ENCODE measurements at places on chromosomes 2 and 18.

DNA sequence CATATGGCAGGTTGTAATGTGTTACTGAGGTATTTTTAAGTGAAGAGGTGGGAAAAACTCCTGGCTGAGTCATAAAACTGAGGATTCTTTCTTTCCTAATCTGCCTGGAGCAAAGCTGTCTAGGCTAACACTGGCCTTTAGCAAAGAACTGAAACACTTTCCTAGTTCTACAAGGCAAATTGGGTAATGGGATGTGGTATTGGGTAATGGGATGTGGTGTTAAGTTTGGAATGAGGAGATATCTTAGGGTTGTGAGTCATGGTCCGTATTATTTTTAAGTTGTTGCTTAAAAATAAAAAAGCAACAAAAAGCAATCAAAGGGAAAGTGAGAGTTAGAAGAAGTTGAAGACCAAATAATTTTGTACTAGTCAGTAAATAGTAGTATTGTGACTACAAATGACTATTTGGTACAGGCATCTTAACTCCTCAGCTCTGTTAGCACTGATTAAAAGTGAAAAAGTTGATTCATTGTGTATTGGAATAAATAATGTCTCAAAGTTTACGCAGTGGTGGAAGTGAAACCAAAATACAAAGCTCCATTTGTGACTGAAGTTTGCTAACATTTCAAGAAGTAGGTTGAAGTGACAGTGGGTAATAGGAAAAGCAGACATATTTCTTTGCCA lies 216.8 kb downstream of the CAMKMT start:
- DNase-seq = no peak

GRCh38 chr2:188306271-188306670 lies 14.6 kb downstream of the GULP1 start:
- DNase-seq = no peak

GRCh38 chr18:74683573-74683972 lies 85.9 kb downstream of the ZNF407 start:
- no peak for DNase-seq

- DNase-seq = no peak
These were observed 11.0 kb downstream of the CROCC2 start for GRCh38 chr2:240917009-240917683.

DNA sequence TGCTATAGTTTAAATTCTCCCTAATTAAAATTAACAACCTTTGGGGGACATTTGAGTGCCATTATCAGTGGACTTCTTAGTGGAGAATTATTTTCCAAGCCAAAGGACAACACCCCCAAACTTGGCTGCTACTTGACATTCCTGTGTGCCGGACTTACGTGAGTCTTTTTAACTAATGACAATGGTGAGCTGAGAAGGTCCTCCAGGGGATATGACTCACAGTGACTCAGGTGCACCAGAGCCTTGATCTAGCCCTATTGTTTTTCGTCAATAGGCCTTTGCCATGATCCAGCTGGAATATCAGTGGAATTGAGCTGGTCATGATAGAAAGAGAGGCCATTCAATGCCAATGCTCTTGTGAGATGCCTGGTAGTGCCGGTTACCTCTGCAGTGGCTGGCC lies 118.1 kb upstream of the CXCR4 start:
- no peak for DNase-seq

GRCh38 chr2:220670511-220670910 lies 901.6 kb downstream of the EPHA4 start:
- no peak for DNase-seq

GRCh38 chr2:112486895-112487294 lies 4.9 kb downstream of the TTL start:
- no peak for DNase-seq

DNA sequence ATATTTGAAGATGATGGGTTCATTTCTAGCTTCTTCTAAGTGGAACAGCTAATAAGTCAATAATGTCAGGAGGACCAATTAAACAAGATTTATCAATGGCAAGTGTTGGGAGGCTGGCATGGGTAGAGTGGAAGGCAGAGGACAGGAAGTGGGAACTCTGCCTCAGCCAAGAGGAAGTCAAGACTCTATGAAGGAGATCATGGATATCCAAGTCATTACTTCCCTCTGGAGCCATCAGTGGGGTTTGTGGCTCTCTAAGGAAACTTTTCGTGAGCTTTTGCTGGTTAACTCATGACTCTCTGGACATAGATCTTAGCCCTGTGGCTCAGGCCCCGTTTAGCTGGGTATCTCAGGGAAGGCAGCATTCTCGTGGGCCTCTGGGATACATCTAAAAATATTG lies 410.4 kb upstream of the ID2 start:
- DNase-seq = no peak

DNA sequence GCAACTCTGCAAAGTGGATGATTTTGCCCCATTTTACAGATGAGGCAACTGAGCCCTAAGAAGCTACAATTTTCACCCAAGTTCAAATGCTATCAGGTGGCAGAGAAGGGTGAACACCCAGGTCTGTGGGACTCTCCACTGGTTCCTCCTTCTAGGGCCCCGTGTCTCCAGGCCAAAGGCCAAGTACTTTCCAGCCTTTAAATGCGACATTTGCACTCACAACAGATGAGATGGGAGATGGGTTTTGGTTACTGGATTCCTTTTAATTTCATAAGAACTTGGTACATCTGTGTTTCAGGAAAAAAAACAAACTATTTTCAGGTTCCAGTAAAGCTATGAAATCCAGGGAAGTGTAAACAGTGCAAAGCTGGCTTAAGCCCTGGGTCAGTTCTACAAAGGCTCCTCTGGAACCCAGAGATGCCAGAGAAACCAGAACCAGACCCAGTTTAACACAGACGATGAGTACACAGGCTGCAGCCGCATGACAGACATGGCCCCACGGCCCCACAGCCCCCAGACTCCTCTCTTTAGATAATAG lies 361.7 kb downstream of the ANAPC1 start:
- DNase-seq = no peak

- DNase-seq = no peak
These were observed 843.3 kb downstream of the TSN start for GRCh38 chr2:122598784-122599183.

DNA sequence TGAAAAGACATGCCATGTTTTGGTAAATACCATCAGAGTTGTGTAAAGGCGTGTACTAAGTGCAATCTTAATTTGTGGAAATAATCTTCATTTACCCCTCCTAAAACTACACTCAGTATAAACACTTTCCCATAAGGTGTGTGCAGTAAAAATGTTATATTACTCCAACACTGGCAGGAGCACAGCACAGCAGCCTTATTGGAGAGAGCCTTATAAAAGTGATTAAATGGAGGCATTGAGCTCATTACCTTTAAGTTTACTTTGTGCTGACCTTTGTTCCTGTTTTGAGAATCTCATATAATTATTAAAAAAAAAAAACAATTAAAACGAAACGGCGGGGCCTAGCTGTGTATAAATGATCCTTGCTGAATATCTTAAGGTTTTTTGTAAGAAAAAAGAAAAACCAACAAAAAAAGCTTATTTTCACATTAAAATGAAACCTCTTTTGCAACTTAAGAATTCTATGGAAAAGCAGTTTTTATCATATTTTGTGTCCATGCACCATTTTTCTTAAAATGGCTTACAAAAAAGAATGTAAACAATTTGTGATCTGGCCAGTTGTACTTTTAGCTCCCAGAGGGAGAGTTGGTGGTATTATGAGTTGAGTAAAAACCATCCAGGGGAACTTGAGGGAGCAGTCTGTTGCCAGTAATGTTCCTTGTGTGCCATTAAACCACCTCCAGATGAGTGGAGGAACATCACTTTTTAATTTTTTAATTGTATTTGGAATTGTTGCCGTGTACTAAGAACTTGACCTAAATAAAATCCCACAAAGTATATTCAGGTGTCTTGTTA lies 103.4 kb downstream of the ABI2 start:
- no peak for DNase-seq

GRCh38 chr2:20578895-20579825 lies 71.7 kb downstream of the HS1BP3 start:
- DNase-seq = no peak

GRCh38 chr2:181904022-181904632 lies 12.6 kb downstream of the ITPRID2 start:
- no peak for DNase-seq

GRCh38 chr2:192570788-192571187 lies 376.1 kb upstream of the TMEFF2 start:
- DNase-seq = no peak

DNA sequence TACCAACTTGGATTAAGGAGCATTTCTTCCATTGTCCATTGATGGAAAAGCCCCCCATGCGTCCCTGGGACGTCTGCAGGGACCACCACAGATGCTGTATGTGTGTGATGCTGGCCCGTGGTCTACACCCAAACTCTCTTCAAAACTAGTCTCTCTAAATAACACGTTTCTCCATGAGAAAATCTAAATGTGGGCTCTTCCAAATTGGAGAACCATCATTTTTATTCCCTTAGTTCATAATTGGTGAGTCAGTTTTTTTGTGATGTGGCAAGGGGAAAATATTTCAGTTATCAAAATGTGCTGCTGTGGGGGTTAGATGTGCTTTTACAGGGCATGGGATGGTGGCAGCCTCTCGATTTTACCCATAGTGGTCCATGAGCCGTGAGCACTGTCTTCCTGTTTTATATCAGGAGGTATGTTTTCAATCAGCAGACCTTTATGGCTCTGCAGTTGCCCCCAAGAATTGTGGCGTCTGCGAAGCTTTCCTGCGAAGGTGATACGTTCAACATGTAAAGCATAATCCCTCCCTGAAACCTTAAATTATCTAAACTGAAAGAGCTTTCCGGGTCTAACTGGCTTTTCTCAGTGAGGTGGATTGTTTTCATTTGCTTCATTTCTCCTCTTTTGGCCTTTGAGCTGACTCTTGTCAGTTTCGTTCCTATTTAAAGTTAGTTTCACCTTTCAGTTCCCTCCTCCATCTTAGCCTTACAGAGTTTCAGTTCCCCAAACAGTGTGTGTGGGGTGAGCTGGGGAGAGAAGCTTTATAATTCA lies 78.4 kb downstream of the SETBP1 start:
- DNase-seq = peak; percentile 35

- DNase-seq = no peak
These were observed 331.4 kb upstream of the KLHL29 start for GRCh38 chr2:23053601-23054000.

DNA sequence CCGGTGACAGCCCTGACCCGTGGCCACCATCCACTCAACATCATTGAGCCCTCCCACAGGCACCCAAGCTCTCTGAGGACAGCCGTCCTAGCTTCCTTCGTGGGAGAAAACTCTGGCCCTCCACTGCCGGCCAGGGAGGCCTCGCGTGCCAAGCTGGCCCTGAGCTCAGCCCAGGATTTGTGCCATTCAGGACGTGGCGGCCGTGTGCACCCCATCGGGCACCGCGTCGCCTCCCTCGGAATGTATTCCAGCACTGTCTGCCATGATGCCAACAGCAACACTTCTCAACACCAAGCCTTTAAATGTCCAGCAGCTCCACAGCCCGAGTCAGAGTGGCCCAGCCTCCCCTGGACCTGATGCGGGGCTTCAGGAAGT lies 35.7 kb downstream of the ZNF516 start:
- DNase-seq = no peak

GRCh38 chr2:181752301-181752700 lies 72.0 kb upstream of the NEUROD1 start:
- DNase-seq = no peak

DNA sequence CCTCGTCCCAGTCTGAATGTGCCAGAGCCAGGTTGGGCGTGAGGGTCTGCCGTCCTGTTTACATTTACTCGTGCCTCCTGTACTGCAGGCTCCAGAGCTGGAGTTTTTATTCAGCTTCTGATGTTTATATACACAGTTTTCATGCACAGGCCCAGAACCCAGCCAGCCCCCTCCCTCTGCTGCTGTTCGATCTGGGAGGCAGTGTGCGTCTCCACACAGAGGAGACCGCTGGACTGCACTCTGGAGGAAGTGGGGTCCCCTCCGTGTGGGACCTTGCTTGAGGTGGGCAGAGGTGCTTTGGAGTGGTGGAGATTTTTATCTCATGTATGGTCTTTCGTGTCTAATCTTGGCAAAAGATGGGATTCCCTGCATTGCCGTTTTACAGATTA lies 90.6 kb downstream of the GLI2 start:
- no peak for DNase-seq

DNA sequence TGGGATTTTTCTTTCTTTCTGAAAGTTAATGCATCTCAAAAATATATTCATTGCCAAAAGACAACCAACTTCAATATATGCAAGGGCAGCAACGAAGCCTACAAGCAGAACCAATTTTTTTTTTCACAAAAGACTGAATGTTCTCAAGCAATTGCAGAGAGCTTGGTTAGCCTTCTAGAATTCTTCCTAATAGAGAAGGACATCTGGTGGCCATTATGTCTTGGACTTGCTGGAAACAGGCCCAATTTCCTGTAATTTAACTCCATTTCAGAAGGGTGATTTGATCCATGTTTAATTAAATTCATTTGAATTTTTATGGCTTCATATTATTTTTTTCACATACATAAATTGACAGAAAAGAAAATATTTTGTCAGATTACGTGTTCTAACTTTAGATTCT lies 208.0 kb downstream of the TPGS2 start:
- no peak for DNase-seq

DNA sequence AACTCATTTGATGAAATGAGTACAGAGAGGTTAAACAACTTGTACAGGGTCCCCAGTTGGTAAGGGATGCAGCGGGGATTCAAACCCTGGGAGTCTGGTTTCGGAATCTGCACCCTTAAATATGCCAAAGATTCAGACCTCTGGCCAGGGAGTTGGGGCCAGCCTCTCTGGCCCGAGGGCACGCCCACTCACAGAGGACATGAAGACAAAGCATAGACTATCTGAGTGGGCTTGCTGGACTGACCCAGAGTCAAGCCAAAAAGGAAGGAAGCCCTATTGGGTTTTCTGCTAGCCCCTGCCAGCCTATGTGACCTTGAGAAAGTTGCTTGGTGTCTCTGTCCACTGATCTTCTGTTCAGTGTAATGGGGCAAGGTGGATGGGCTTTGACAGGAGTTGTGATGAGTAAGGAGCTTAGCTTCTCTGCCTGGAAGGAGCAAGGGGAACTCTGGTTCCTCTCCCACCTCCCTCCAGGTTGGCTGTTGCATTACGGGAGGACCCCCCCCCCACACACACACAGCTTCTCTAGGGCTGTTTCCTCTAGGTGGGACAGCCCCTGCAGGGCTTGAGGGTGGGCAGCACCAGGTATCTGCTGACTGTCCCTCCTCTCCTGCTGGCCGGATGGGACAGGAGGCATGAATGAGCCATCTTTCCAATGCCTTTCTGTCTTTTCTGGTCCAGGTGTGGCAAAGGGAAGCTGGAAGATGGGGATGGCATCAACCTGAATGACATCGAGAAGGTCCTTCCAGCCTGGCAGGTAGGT lies 131.3 kb downstream of the CTIF start:
- no peak for DNase-seq

GRCh38 chr2:83342860-83343329 lies 1116.2 kb downstream of the SUCLG1 start:
- DNase-seq = no peak

All from activated CD4-positive, alpha-beta T cell treated with anti-CD3 and anti-CD28 coated beads for 24 hours (primary cell).